ENCODE measurements at places on chromosomes 6 and 20.

GRCh38 chr6:3707024-3707423, 44.5 kb downstream of the PXDC1 start:
- DNase-seq, result no peak

DNA sequence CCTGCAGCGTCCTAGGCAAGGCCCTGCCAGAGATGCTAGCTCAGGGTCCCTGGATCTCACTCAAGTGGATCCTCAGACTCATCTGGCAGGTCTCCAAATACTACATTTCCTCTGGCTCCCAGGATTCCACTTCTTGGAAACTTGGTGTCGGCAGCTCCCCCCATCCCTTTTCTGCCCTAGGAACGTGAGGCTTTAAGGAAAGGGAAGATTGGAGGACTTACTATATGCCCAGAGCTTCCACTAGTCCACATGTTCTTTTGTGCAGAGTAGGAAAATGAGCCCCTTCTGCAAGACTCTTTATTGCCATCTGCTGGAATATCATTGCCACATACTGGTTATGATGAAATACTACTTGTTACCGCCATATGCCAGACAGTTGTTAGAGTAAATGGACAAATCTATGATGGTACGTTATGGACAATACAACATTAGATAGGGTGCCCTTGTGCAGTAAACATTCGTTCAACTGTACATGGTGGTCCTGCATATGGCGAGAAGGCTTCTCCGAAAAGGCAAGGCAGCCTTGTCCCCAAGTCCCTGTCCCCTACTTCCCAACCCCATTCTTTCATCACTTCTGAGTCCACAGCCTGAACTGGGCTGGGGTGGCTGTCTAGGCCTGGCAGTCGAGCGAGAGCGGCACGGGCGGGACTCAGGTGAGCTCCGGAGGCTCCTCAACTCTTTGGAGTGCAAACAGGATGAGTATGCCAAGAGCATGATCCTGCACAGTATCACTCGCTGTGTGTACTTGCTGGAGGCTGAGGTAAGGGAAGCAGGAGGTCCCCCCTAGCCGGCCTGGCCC, 780 bp downstream of the ARMC12 start:
- peak; percentile 81 for DNase-seq

DNA sequence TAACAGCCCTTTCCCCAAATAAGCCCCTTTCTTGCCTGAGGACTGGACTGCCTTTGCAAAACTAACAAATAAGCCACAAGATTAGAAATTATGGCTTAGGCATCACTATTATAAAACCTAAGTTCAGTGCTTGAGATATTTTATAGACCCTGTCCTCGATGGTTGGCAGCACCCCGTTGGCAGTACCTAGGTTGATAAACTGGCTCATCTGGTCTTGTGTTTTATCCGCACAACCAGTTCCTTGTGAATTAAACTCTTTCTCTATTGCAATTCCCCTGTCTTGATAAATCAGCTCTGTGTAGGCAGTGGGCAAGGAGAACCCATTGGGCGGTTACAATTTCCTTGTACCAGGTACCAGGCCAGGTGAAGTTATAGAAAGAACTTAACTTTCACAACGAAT, 6.6 kb downstream of the LRP11 start:
- no peak for DNase-seq

- DNase-seq, result peak; percentile 38
These were observed 24.6 kb downstream of the DSTN start for GRCh38 chr20:17594443-17594842.

- no peak for DNase-seq
These were observed 91.6 kb downstream of the MRPL14 start for GRCh38 chr6:44035621-44036020.

DNA sequence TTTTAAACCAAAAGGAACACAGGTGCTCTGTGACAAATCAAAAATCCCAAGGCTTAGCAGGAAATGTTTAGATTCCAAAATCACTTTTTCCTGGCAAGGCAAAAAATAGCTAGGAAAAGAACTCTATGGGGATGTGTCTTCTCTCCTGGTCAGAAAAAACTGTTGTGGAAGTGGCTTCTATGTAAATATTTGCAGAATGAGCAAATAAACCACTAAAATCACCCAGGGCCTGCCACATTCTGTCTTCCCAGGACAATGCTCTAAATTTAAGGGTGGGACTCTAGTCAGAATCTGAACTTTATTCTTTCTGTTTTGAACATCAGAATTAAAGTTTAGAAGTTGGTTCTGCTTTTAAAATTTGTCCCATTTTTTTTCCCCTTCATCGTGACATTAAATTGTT, 29.3 kb downstream of the GCM1 start:
- peak; percentile 22 for DNase-seq

DNA sequence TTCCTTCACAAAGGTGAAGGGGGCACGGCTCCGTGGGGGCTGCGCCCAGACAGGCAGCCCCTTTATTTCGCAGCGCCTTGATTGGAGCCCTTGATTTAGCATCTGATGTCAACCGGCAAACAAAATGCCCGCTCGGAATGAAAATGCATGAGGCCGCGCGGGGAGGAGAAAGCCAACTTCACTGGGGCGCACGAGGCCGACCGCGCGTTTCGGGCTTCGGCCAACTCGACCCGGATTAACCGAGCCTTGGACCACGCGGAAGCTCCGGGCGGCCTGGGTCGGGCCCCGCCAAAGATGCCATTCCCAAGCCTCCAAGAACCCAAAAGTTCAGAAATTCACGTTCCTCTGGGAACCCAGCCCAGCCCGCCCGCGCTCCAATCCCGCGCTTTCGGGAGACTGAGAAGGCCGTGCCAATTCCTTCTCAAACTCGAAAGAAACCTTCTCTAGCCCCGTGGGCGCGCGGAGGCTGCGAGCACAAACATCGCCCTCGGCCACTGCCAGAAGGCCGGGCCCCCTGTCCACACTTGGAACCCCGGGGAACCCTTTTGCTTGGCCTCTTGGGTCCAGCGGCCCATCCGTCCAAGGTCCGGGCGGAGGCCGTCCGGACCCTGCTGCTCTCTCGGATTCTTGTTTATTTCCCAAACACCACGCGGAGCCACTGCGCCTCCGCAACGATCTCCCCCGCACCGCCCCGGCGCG, 879 bp upstream of the INSM1 start:
- peak; percentile 22 for DNase-seq

GRCh38 chr6:158033751-158034702, 52.4 kb downstream of the SYNJ2 start:
- peak; percentile 52 for DNase-seq

DNA sequence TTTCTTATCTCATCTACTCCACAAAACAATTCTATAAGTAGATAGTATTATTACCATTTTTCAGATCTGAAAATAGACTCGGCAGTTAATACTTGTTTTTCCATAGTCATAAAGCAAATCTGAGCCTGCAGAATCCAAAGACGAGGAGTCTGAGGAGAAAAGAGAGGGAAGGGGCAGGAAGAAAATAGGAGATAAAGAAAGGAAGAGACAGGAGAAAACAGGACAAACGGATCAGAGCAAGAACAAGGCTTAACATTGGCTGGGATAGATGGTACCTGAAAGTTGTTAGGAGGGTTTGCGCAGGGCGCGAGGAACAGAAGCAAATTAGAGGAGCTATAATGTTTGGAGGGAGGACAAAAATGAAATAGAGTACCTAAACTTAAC, 639 bp upstream of the PPIL1 start:
- DNase-seq, result no peak

DNA sequence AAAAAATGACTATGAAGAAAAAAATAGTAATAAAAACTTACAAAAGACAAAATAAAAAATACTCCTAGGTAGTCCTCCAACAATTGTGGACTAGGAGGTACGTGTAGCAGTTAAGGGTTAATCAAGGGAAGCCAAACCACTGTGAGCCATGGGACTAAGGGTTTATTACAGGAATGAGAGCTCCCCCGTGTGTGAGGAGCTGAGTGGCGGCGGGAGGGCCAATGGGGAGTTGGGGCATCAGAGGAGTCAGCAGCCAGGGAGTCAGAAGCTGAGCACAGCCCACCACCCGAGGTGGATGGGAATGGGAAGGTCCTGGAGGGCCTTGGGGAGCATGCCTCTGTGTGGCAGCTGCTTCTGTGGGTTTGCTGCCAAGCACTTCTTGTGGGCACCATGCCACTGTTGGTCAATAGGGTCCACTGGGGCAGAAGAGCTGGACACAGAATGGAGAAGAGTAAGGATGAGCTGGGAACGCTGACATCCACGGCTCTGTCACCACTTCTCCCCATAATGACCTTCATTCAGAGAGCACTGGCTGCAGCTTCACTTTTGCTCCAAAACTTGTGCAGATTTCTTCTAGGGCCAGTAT, 373.3 kb downstream of the CDKAL1 start:
- no peak for DNase-seq

GRCh38 chr20:29741594-29741893, 1515.9 kb upstream of the DEFB115 start:
- DNase-seq, result no peak

GRCh38 chr6:97423190-97423589, 140.2 kb upstream of the MMS22L start:
- DNase-seq, result no peak

- DNase-seq, result no peak
These were observed 85.9 kb upstream of the RNF24 start for GRCh38 chr20:4101271-4101670.

DNA sequence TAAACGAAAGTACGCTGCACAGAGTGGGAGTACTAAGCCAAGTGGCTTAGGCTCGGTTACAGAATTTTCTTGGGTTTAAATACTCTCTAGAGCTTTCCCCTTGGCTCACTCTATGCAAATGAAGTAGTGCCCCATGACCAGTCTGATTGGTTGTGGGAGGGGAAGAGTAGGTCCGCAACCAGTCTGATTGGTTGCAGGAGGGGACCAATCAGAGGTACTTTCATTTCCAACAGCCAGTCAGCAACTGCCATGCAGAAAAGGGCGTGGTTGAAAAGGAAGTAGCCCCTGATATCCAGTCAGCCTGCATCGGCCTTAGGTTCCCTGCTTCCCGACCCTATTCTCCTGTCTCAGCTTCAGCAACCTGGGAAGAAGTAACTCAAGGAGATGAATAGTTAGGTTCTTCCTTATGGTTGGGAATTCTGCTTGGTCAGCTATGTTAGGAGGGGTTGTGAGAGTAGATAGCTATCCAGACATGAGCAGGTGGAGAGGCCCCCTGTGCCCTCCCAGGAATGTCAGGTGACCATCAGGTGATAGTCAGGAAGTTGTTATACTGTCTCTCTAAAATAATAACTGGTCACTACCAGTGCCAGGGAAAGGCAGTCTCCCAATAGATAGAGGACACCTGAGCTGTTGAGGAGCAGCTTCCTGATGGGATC, 57.4 kb downstream of the FARS2 start:
- DNase-seq, result no peak

GRCh38 chr6:86511962-86512361, 425.4 kb upstream of the HTR1E start:
- DNase-seq, result no peak

DNA sequence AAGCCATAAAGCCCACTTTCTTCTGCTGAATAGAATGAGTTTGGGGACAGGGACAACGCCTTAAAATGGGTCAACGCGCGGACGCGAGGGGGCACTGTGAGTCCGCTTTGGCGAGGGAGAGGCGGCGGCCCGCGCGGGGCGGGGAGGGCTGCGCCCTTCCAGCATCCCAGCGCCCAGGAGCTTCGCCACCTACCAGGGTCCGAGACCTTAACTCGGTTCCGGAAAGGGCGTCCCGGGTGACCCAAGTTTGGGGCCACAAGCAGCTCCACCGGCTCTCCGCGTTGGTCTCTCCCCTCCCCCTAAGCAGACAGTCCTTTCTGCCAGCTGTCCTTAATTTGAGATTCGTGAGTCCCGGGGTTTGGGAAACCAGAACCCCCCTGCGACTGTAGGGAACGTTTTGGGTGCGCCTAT, 1.8 kb upstream of the SAMD5 start:
- DNase-seq, result peak; percentile 82

- DNase-seq, result no peak
These were observed 19.3 kb upstream of the RNF146 start for GRCh38 chr6:127247114-127248096.

DNA sequence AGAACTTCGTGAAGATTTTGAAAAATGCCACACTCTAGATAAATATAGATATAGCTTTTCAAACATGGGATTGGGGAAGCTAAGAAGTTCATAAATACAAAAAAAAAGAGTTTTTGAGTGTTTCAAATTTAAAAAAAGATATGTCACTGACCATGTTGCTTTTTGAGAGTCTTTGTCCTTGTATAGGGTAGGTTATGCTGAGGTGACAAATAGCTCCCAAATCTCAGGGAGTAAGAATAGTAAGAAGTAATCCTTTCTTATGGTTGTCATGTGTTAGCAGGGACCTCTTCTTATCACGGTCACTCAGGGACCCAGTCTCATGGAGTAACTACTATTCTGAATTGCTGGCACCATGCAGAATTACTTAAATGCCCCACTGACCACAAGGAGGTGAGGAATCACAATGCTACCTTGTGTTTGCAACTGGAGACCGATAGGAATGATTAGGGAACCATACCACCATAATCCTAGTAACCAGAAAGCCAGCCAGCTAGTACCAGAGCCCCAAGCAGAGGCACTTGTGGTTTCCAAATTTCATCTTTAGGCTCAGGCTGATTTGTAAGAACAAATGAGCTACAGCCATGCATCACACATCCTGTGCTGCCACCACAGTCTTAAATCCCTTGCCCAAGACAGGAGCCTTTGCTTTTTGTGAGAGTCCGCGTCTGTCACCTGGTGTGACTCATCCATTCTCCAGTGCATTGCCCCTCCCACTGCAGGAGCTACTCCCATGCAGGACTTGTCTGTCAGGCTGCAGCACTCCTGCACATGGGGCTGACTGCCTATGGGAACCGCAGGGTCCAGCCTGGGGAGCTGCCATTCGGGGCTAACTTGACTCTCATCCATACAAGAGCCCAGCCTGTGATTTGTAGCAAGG, 42.4 kb upstream of the ADGRF4 start:
- DNase-seq, result peak; percentile 59

DNA sequence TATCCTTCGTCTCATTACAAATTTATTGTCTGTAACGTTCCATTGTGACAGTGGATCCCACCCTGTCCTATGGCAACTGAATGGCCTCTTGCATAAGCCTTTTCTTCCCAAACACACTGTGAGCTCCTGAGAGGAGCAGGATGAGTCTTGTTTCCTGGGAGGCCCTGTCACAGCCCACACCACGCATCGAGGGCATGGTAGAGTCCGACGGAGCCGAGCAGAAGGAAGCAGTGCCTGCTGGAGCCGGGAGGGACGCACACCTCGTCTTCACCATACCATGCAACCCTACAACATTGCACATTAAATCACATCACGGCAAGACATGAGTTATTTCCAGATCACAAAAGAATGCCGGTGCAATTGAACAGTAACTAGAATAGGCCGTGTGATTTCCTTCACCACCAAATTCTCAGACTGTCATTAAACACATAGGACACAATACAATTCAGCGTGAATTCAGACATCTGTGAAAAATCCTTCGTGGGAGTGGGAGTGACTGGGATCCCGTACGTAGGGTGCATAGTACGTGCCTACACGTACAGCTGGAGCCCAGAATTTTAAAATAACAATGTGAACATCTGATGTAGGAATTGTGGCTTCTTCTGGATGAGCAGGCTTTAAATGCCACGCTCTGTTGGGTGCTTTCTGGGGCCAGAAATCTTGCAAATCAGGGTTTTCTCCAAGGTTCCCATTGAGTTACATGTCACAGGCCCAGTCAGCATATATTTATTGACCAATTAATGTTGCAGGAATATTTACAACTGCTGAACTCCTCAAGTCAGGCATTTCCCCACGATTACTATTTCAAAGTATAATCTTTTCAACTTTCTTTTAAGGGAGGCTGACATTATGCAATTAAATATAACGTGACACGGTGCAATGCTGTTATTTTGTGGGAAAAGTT, 201.8 kb downstream of the TTLL2 start:
- peak; percentile 14 for DNase-seq

Data from astrocyte of the hippocampus (primary cell).